ENCODE measurements at places on chromosomes 7 and 10.

DNA sequence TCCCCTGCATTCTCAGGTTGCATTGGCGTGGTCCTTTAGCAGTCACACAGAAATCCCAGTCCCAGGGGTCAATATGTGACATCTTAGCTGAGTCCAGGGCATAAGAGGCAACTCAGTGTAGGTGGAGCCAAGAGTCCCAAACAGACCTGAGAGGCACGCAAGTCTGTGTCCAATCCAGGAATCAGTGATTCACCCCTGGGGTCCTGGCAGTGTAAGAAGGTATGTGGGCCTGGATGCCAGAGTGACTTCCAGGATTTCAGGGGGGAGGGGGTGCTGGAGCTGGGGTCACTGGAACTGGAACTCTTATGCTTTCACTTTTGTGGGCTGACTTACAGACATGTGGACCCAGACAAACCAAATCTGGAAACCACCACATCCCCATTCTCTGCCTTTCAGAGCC, 26.8 kb downstream of the FRMPD2 start:
- no peak for DNase-seq

- DNase-seq: no peak
These were observed 8.2 kb upstream of the FAS start for GRCh38 chr10:88982366-88982765.

- no peak for DNase-seq
These were observed 26.0 kb downstream of the PRSS2 start for GRCh38 chr7:142796501-142797390.

DNA sequence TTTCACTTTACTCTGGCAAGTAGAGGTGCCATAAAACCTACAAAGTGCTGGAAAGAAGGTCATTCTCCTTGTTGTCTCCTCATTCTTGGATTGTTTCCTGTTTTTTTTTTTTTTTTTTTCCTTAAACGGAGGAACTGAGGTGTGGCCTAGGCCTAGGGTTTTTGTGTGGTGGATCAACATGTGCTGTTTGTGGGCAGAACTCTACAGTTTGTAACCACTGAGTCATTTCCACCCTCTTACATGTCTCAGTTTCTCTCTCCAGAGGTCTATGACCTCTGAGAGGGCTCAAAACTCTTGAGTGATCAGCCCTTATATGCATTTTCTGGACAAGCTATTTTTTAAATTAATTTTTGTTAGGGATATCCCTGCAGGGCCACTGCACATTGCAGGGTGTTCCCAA, 296.0 kb downstream of the PPP1R3A start:
- no peak for DNase-seq

- no peak for DNase-seq
These were observed 124.7 kb downstream of the ZNF248 start for GRCh38 chr10:37732685-37733084.

GRCh38 chr7:120833546-120833945, 24.4 kb downstream of the TSPAN12 start:
- DNase-seq: no peak

GRCh38 chr7:132422502-132423111, 153.7 kb downstream of the PLXNA4 start:
- no peak for DNase-seq

DNA sequence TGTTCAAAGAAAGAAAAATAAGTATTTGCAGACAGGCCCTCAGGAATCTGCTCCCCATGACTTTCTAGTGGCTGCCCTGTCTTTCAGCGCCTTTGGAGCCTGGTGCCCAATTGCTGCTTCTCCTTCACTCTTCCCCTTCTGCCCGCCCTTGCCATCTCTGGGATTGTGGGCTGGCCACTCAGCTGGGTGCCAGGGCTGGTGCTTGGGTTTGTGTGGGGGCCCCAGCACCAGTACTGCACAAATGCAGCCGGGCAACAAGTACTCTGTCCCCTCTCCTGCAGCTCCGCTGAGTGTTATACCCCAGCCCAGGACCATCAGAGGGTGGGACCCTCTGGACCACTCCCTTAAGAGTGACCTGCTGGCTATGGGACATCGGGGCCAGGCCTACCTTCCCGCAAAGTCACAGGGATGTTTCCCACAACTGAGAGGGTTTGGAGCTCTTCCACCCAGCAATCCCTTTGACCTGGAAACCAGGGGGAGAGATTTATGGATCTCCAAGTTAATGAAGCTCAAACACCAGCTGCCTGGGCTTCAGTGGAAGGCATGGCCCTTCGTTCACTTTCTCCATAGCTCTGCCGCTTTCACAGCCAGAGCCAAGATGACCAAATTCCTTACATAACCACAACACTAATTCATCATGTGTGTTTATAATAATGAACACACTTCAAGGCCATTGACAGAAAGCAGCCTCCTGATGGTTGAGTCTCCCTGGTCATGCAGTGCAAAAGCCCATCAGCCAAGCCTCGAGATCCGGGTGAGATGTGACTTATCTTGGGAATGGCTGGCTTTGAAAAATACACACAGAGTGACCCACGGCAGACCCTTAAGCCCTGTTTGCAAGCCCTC, 313.9 kb upstream of the ZNF32 start:
- no peak for DNase-seq

- no peak for DNase-seq
These were observed 119.9 kb downstream of the CCNY start for GRCh38 chr10:35456153-35456720.
